ENCODE measurements at places on chromosomes 6 and 20.

DNA sequence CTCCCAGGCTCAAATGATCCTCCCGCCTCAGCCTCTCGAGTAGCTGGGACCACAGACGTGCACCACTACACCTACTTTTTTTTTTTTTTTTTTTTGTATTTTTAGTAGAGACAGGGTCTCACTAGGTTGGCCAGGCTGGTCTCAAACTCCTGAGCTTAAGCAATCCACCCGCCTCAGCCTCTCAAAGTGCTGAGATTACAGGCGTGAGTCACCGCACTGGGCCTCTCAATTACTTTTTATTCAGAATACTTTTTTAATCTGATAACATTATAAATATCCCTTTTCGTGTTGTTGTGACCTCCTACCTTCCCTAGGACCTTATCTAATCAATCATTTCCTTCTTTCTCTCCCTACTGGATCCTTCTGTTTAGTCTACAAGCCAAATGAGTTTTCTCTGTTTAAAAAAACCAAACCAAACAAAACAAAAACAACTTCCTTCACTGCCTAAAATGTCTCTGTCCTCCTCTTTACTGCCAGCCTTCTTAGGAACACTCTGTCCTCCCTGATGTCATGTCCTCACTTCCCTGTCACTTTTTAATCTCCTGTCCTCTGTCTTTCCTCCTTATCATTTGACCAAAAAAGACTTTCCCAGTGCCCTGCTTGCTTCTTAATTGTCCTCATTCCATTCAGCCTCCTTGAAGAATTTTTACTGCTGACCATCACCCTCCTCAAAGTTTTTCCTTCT, 85.0 kb downstream of the CAP2 start:
- no peak for DNase-seq

- no peak for DNase-seq
Measured at GRCh38 chr6:44829836-44830235, 442.3 kb downstream of the CDC5L start.

DNA sequence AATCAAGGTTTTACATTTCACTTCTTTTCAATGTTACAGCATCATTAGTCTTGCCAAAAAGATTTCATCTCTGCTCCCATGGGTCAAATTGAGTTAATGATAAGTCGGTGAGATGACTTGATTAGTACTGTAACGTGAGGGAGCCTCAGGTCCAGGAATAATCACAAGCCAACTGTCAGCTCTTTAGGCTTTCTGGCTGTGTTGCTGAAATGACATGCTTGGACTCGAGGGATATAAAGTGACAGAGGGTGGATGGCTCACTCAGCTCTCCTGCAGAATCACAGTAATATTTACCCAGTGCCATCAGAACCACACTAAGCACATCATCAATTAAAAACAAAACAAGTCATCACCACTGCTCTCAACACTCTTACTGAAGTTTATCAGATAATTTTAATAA, 196.2 kb upstream of the THEMIS start:
- DNase-seq = no peak

- DNase-seq = no peak
Measured at GRCh38 chr6:139659196-139659595, 284.7 kb upstream of the CITED2 start.

DNA sequence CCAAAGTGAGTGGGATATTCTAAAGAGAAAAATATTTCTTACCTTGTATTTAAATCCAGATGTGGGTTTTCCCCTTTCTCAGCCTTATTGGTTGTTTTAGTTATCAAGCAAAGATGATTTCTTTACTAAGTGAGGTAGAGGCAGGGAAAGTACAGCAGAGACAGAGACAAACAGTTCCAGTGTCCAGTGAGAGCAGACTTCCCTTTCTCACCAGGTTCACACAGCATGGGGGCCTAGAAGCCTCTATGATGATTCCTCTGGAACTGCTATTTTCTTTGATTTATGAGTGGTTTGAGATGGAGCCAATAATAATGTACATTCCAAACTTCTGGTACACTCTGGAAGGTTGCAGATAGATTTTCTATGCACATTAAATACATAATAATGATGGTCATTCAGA, 234.0 kb upstream of the MARCKS start:
- DNase-seq = no peak

DNA sequence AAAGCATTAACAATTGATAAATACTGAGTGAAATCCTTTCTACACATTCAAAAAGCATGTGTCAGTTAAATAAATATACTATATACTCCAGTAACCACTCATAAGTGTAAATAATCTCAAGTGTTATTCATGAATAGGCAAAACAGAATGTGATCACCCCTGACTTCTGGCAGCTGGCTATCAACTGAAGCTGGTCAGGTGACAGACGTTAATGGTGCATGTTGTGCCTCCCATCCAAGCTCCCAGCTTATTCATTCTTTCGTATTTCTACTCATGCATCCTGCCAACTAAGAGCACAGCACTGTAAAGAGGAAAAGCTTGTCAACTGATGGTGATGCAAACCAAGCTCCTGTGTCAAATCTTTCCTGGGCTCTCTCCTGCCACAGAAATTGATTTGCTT, 7.7 kb downstream of the PSMB1 start:
- no peak for DNase-seq

GRCh38 chr6:155330133-155330734, 15.9 kb upstream of the TFB1M start:
- no peak for DNase-seq

DNA sequence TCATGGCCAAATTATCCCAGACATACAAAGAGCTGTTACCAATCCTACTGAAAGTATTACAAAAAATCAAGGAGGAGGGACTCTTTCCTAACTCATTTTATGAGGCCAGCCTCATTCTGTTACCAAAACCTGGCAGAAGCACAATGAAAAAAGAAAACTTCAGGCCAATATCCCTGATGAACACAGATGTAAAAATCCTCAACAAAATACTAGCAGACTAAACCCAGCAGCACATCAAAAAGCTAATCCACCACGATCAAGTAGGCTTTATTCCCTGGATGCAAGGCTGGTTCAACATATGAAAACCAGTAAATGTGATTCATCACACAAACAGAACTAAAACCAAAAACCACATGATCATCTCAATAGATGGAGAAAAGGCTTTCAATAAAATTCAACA, 109.2 kb downstream of the C6orf118 start:
- DNase-seq = no peak

GRCh38 chr6:14193524-14193923, 76.0 kb downstream of the CD83 start:
- no peak for DNase-seq

- DNase-seq = no peak
Measured at GRCh38 chr6:168098431-168098861, 19.4 kb upstream of the FRMD1 start.

- DNase-seq = no peak
Measured at GRCh38 chr6:141123497-141123896, 1009.2 kb upstream of the GJE1 start.

- no peak for DNase-seq
Measured at GRCh38 chr20:16613954-16614353, 40.7 kb upstream of the KIF16B start.

DNA sequence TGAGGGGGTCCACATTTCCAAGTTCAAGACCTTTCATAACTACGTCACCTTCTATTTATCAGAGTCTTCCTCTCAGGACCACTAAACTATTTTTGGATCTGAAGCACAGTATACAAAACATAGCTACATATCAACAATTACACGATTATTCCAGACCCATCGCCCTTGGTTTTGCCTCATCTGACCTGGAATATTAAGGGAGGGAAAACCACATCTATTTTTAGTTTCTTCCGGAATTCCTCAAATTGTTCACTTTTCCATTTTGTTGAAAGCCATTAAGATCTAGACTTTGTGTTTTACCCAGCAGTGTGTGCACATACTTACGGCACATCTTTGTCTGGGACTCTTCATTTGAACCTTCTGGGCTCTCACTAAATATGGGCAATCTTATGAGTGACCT, 12.0 kb upstream of the ADGRF5 start:
- no peak for DNase-seq

GRCh38 chr20:37274851-37275524, 13.4 kb upstream of the GHRH start:
- DNase-seq = no peak

- no peak for DNase-seq
Measured at GRCh38 chr6:130993292-130993765, 69.7 kb downstream of the EPB41L2 start.

DNA sequence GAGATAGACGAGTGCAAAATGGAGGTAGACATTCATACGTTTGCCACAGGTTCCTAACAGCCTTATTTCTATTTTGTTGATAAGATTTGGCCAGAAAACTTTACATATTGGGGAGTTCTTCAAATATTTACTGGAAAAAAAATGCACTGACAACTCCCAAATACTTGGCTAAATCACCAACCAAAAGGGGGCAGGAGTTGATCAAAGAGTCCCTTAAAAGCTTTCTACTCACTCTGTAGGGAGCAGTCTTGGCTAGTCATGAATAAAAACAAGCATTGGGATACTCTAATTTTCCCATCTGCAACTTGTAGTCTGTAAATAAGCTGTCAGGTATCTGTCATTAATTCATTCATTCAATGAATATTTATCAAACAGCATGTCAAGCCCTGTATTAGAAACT, 18.4 kb downstream of the TENT5A start:
- DNase-seq = no peak

GRCh38 chr20:52552181-52552872, 360.7 kb upstream of the ZFP64 start:
- DNase-seq = no peak

GRCh38 chr6:51675922-51676275, 411.5 kb downstream of the PKHD1 start:
- no peak for DNase-seq

- no peak for DNase-seq
Measured at GRCh38 chr20:62233684-62234083, 4.6 kb upstream of the OSBPL2 start.

DNA sequence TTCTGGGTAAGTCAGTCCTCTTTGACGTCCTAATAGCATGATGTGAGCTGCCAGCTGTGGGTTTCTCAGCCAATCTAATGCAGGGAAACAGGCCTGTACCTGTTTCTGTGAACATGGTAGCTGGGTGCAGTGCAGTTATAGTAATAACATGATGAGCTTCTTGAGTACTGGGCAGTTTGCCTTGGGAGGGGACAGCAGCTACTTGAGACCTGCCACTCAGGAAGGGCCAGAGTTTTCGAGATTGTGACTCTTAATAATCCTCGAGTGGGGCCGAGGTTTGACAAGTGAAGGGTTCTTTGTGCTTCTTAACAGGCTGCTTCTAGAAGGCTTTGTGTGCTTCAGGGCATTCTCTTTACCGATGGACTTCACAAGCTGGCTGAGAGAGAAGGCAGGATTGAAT, 180.1 kb downstream of the JARID2 start:
- no peak for DNase-seq

GRCh38 chr6:168374541-168375071, 55.0 kb upstream of the DACT2 start:
- no peak for DNase-seq

GRCh38 chr6:70390067-70390466, 23.2 kb upstream of the FAM135A start:
- DNase-seq = no peak

- DNase-seq = peak; percentile 38
Measured at GRCh38 chr6:14876778-14877613, 368.9 kb upstream of the JARID2 start.

GRCh38 chr6:133644892-133645619, 243.9 kb upstream of the TCF21 start:
- no peak for DNase-seq

DNA sequence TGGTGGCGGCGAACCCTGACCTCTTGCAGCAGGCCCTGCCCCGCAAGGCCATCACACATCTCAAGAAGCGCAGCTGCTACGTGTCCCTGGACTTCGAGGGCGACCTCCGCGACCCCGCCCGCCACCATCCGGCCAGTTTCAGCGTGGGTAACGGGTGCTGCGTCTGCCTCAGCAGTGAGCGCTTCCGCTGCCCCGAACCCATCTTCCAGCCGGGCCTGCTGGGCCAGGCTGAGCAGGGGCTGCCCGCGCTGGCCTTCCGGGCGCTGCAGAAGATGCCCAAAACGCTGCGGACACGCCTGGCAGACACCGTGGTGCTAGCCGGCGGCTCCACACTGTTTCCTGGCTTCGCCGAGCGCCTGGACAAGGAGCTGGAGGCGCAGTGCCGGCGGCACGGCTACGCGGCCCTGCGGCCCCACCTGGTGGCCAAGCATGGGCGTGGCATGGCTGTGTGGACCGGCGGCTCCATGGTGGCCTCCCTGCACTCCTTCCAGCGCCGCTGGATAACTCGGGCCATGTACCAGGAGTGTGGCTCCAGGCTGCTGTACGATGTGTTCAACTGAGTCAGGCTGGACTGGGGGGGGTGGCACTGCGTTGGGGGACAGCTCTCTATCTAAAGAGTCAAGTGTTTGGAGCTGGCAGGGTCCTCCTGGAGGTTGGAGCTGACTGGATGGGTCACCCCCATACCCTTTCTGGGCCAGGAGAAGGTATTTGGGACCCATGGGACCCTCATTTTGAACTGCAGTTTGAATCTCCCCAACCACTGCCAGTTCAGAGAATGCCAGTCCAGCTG, 1.1 kb downstream of the ACTL10 start:
- peak; percentile 86 for DNase-seq

- no peak for DNase-seq
Measured at GRCh38 chr6:97026298-97026697, 101.8 kb downstream of the KLHL32 start.

DNA sequence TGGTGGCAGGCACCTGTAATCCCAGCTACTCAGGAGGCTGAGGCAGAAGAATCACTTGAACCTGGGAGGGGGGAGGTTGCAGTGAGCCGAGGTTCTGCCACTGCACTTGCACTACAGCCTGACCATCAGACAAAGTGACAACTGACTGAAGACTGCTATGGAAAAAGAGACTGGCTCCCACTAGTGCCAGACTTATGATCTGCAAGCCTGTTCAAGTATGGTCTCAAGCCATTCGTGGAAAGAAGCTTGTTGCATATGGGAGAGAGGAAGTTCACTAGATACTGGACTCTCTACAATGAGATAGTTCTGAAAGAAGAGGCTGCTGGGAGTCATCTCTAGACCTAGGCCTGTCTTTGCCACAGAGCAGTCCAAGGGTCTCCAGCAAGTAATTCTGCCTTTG, 26.7 kb downstream of the MDN1 start:
- DNase-seq = peak; percentile 28

- DNase-seq = no peak
Measured at GRCh38 chr20:36951979-36952738, 651 bp upstream of the SAMHD1 start.

- DNase-seq = no peak
Measured at GRCh38 chr6:157364705-157365104, 16.3 kb upstream of the ZDHHC14 start.

- DNase-seq = no peak
Measured at GRCh38 chr6:154522576-154522975, 12.1 kb upstream of the CNKSR3 start.

DNA sequence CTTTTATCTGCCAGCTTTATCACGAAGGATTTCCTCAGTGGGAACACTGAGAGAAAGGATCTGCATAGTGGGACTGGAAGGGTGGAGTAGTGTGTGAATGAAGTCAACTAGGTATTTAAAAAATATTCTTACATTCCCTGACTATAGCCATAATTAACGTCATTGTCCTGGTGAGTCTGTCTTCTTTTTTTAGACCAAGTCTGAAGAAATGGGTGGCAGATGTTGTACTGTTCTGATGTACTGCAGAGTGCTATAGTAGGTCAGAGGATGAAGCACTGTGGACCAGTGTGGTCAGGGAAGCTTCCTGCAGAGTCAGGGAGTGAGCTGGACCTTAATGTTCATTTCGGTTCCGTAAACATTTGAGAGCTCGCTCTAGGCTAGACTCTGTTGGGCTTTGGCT, 11.9 kb downstream of the TULP4 start:
- DNase-seq = no peak
